ENCODE measurements at places on chromosomes 13 and 19.

GRCh38 chr19:10238172-10238783 is 7.1 kb upstream of the S1PR2 start:
- no peak for DNase-seq

GRCh38 chr19:45472563-45473366 is 5.0 kb downstream of the FOSB start:
- peak; percentile 43 for DNase-seq

DNA sequence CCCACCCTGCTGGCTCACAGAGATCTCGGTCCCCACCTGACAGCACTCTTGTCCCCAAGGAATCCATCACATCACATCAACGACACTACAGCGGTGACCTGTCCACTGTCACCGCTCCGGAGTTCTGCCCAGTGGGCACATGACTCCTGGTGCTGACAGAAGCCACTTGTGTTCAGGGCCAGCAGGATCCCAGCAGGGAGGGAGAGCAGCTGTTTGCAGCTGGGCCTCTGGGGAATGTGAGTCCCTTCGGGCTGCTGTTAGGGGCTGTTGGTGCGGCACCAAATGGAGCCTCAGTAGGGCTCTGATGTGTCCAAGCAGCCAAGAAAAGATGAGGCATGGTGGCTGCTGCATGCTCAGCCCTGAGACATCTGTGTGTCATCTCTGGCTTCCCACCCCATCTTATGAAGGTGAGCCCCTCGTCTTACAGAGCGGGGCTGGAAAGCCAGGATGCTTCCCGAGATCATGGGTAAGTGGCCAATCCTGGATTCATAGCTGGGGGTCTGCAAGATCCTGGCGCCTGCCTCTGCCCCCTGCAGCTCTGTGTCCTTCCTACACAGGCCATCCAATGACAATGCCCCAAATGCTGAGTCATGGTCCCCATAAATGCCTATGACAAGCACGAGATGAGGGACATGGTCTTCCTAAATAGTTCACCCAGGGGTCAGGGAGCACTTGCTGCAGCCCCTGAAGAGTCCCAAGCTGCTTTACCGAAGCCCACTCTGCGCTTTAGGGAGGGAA is 56.0 kb downstream of the F2RL3 start:
- DNase-seq, result no peak

DNA sequence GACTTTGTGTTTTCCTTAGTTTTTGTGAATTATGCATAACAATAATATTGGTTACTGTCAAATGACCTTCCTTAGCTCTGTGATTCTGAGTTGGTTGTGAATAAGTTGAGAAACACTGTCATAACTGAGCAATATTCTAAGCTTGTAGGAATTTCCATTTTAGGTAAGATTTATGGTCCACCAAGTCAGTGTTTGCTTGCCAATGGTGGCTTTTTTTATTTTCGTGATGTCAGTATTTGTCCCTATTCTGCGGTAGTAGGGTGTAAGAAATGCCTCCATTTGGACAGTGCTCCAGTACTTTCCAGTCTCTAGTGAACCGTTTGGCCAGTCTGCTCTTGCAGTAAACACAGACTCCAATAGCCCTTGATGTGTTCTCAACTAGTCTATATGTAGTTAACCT is 94.7 kb downstream of the FRY start:
- no peak for DNase-seq

GRCh38 chr13:75749407-75749806 is 113.3 kb downstream of the LMO7 start:
- no peak for DNase-seq

- no peak for DNase-seq
Measured at GRCh38 chr13:91805605-91806004, 407.2 kb downstream of the GPC5 start.

- no peak for DNase-seq
Measured at GRCh38 chr13:96684907-96685306, 309.4 kb downstream of the OXGR1 start.

DNA sequence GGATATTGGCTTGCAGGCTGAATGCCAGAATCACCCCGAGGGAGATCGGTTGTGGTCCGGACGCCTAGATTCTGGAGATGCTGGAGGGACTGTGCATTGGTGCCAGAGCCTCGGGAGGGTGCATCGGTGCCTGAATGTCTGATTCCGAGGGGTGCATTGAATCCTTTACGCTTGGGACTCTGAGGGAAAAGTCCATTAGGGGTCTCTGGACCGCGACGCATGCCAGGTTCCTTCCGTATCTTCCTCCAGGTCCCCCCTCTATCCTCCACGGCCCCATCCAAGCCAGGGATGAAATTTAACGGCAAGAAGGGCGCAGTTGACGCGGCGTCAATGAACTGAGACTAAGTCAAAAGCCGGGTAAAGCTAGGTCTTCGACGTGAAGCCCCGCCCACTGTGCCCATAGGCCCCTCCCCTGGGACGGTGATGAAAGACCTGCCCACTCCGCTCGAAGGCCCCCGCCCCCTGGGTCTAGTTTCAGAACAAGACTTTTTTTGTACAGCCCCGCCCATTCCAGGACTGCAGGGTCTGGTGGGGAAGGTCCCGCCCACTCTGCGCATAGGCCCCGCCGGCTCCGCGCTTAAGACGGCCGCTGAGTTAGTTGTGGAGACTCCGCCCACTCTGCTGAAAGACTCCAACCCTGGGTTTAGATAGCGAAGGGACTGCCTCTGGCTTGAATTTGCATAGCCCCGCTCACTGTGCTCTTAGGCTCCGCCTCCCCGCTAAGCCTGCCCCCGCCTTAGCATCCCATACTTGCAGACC is 737 bp downstream of the ZNF575 start:
- DNase-seq, result peak; percentile 87

- DNase-seq, result no peak
Measured at GRCh38 chr13:97914540-97914939, 38.9 kb upstream of the IPO5 start.

DNA sequence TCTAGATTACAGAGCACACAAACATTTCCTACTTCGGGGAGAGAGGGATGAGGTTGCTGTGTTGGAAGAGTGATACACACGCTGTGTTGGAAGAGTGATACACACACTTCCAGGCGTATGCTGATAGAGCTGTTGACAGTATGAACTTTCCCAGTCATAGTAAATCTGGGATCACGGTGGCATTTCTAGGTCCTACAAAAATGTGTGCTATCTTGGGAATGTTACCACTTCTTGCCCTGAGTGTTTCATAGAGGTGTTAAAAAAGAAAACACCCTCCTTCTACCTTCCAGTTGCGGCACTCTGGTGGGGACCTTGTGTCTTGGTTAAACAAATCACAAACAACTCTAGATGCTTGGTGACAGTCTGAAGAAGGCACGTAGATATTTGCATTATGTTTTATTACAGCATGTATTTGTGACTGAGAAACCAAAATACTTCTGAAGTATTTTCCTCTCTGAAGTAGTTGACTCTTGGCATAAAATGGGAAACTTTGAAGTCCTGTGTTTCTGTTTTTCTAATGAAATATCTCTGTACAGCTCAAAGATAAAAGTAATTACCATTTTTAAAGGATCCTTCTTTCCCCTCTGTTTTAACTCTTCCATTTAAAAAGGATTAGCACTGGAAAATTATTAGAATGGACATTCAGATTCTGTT is 52.5 kb downstream of the ARHGAP35 start:
- no peak for DNase-seq

DNA sequence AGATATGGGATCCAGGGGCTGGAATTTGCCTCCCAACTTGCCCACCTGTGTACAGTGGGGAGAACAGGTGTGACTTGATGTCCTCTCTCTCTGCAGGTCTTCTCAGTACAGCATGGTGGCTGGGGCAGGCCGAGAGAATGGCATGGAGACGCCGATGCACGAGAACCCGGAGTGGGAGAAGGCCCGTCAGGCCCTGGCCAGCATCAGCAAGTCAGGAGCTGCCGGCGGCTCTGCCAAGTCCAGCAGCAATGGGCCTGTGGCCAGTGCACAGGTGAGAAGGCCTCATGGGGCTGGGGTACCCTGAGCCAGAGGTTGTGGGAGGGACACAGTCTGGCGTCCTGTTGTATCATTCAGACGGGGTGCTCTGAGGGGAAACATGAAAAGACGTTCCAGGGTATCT is 3.0 kb downstream of the LENG8 start:
- no peak for DNase-seq

DNA sequence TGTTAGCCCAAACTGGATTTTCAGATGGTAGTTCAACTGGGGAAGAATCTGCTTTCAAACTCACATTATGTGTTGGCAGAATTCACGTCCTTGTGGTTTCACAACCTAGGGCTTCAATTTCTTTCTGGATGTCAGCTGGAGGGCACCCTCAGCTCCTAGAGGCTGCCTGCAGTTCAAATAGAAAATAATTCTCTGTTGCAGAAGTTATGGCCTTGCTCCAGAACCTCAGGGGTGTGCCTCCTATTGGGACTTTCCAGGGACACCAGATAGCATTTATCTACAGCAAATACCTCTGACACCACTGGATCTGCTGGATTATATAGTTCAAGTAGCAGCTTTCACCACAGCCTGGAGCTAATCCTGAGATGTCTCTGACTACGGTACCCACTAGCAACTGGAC is 11.8 kb upstream of the RB1 start:
- DNase-seq, result no peak

- no peak for DNase-seq
Measured at GRCh38 chr19:17943274-17944221, 10.7 kb downstream of the CCDC124 start.

- DNase-seq, result no peak
Measured at GRCh38 chr13:75258159-75258782, 223.7 kb downstream of the TBC1D4 start.

GRCh38 chr19:49393881-49394280 is 5.8 kb downstream of the KASH5 start:
- DNase-seq, result no peak

DNA sequence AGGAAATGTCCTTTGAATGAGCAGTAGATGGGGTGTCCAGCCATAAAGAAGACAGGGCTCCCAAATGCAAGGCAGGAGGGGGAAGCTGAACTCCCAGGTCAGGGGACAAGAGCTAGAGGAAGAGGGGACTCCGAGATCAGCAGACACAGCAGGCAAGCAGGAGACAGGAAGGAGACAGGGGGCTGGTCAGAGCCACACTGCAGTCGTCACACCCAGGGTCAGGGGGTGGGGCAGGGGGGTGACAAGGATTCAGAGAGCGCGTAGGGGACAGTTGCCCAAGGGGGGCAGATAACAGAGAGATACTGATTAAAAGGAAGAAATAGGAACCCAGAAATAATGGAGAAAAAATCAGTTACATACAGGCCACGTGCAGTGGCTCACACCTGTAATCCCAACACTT is 3.2 kb downstream of the HSD17B14 start:
- DNase-seq, result no peak

DNA sequence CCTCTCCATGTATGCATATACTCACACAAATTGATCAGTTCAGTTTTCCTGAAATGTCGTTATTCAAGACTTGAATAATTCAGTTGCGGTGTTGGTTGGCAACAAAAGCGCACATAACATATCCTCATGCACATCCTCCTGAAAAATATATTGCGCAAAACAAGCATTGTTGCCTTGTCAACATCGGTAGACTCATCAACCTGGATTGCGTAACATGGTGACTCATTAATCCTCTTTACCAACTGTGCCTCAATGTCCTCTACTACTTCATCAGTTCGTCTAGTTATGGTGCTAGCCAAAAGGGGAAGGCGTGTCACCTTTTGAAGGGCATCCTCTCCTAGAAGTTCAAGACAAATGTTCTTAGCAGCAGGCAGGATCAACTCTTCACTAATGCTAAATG is 357.7 kb downstream of the LMO7 start:
- DNase-seq, result no peak

- peak; percentile 27 for DNase-seq
Measured at GRCh38 chr19:12838182-12838885, at the start of gene MAST1. TSS of gene MAST1 (plus strand) at chr19:12838515. CDS start at chr19:12838573, 58 bp downstream.

GRCh38 chr19:57262044-57262443 is 18.2 kb upstream of the ZNF460 start:
- no peak for DNase-seq

DNA sequence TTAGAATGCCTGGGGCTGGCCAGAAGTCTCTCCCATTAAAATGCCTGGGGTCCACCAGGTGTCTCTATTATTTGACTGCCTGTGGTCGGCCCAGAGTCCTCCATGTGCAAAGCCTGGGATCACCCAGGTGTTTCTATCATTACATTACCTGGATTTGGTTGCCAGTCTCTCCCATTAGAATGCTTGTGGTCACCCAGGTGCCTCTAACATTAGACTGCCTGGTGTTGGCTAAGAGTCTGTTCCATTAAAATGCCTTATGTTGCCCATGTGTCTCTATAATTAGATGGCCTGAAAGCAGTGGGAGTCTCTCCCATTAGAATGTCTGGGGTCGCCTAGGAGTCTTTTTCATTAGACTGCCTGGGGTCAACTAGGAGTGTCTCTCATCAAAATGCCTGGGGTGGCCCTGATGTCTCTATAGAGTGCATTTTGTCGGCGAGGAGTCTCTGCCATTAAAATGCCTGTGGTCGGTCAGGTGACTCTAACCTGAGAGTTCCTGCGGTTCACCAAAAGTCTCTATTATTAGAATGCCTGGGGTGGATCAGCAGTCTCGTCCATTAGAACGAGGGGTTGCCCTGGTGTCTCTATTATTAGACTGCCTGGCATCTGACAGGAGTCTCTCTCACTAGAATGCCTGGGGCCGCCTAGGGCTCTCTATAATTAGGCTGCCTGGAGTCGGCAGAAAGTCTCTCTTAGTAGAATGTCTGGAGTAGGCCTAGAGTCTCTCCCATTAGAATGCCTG is 1540.5 kb downstream of the UQCRFS1 start:
- DNase-seq, result no peak

DNA sequence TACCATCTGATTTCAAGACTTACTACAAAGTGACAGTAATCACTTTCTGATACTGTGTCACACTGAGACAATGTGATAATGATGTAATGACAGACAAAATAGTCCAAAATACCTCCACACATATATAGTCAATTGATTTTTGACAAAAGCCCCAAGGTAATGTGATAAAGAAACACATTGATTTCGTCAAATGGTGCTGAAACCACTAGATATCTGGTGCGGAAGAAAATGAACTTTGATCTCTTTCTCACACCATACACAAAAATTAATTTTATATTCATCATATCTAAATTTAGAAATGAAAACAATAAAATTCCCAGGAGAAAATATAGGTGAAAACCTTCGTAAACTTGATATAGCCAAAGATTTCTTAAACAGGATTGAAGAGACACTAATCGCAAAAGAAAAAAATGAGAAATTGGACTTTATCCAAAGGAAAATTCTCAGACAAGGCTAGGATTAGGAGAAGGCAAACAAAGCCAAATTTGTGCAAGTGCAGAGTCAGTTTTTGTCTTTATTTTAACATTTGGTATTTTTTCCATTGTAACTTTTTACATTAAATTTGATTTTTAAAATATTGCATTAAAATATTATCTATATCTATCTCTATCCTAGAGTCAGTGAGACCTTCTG is 739.9 kb downstream of the DIAPH3 start:
- DNase-seq, result no peak

Measured in effector CD4-positive, alpha-beta T cell (primary cell).